ENCODE measurements at places on chromosomes 4 and X. TPM values are rescaled to one million over a fixed set of nuclear protein-coding genes. Genes with fewer than 3 reads are reported as not detected.
A peak's percentile ranks its signal among the peaks of the same experiment; 100 is the strongest.

The NRK gene
- total RNA-seq = 0.67 TPM

GRCh38 chr4:3168029-3168428 is 80.9 kb upstream of the MSANTD1 start:
- no peak for DNase-seq

DNA sequence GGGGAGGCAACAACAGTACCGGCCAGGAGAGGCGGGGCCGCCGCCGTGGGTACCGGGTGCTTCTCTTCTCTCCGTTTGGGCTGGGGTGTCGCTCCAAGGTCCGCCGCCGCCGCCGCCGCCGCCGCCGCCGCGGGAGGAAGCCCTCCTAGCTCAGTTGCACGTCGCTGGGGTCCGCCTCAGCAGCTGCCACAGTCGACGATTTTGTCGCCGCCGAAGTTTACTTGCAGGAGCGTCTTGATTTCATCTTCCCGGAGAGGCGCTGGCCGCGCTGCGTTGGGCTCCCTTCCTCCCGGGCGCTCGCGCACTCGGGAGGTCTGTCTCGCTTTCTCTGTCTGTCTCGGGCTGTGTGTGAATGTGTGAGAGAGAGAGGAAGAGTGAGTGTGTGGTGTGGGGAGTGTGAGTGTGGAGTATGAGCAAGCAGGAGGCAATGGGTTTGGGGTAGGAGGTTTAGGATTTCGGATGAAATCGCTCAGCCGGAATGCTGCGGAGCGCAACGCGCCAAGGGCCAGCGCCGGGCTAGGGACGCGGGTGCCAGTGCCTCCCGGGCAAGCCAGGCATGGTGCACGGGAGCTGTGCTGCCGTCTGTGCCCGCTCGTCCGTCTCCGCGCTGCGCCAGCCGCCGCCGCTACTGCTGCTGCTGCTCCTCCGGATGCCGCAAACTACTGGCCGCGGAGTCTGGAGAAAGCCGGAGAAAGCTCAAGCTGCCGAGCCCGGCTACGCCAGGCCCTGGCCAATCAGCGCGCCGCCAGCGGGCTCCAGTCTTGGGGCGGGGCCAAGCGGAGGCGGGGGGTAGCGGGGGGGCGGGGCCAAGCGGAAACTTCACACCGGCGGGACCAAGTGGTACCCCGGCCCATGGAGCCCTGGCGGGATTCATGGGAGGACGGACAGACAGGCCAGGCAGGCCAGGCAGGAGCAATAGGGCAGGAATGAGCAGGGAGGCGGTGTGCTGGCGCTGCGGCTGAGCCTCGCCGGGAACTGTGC is at the start of gene PCDH19:
PCDH19 (minus strand) TSS at position 664 of the 981 bp plus-strand sequence. CDS start 1,676 bp downstream, outside the sequence.
- DNase-seq = peak; percentile 29

The ACE2 gene
- total RNA-seq = 14.6 TPM

DNA sequence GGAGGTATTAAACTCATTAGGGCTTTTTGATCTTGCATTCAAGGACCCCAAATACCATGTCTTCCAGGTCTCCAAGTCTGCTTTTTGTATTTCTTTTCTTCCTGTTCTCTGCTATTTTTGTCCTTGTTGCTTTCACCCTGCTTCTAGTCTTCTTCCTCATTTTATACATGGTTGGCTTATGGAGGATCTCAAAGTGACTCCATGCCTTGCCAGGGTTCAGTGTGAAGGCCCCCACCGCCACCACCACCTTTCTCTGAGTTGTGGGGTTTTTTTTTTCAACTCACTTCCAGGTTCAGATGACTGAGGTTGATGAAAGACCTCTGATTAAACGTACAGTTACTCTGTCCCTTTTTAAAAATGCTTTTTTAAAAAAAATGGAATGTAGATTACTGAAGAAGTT is 96.3 kb downstream of the MAML3 start:
- DNase-seq = peak; percentile 20

The FGFBP1 gene
- total RNA-seq = not detected

DNA sequence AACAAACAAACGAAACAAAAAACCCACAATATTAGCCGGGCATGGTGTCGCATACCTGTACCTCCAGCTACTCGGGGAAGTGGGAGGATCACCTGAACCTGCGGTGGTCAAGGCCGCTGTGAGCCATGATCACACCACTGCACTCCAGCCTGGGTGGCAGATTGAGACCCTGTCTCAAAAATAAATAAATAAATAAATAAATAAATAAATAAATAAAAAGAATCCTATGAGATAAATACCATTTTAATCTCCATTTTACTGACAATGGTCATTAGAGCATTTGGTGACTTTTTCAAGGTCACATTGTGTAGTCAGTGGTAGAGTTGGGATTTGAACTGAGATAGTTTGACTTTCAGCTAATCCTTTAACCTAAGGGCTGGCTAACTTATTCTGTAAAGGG is 11.4 kb downstream of the TRPC5 start:
- DNase-seq = no peak

The KLHL4 gene
- 1.5 TPM for total RNA-seq

DNA sequence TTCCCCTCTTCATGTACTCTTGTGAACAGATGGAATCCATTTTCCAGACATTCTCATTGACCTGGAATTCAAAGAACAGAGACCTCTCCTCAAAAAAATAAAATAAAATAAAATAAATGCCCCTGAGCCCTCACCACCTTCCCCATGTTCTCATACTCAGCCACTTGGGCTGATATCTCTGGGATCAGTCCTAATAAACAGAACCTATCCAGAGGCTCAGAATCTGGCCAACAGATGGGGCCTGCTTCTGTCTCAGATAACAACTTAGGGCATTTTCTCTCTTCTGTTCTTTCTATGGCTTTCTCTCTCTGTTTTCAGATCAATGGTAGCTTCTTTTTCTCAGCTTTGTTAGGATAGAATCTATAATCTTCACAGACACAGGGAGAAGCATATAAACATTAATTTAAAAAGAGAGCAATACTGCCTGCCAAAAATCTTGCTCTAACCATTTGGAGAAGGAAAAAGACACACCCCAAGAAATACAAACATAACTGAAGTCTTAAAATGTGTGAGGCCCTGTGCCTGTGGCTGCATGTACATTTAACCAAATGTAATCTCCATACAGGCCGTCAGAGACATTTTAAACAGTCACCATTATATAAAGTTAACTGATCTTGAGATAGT is 907.1 kb downstream of the FAT4 start:
- DNase-seq = no peak

GRCh38 chr4:165426823-165427222 is 48.0 kb downstream of the CPE start:
- no peak for DNase-seq

DNA sequence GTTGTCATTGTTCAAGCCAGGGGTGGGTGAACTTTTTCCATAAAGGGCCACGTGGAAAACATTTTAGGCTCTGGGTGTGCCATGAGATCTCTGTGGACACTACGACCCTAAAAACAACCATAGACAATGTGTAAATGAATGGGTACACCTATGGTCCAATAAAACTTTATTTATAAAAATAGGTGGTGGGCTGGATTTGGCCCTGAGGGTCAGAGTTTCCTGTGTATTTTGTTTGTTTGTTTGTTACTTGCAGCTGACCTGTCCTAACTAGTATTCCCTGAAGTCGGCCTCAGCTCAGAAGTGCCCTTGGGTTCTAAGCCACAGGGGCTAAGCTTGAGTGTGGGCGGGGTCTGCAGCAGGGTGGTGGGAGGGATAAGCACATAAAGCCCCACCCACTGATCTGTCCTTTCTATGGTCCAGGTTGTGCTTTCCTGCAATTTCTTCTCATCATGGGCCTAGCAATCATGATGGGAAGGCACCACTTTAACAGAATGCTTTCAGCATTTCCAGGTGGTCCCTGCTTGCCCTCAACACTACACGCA is 17.2 kb upstream of the DRD5 start:
- DNase-seq = no peak

The VCX3B gene
- total RNA-seq = 2.0 TPM

The CT55 gene
- not detected for total RNA-seq

DNA sequence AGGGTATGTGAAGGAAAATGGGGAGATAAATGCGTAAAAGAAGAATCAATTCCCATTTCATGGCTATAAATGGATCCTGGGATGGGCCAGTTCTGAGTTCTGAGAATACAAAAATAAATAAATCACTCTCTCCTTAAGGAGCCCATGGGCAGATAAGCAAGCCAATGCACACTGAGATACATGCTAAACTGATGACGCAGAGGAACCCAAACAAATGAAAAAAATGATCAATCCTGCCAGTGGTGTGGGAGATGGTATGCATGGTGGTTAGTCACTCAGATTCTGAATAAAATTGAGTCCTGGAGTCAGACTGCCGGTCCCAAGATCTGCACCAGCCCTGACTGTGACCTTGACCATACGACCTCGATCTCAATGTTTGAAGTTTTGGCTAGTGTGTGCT is 59.7 kb downstream of the NEIL3 start:
- no peak for DNase-seq

DNA sequence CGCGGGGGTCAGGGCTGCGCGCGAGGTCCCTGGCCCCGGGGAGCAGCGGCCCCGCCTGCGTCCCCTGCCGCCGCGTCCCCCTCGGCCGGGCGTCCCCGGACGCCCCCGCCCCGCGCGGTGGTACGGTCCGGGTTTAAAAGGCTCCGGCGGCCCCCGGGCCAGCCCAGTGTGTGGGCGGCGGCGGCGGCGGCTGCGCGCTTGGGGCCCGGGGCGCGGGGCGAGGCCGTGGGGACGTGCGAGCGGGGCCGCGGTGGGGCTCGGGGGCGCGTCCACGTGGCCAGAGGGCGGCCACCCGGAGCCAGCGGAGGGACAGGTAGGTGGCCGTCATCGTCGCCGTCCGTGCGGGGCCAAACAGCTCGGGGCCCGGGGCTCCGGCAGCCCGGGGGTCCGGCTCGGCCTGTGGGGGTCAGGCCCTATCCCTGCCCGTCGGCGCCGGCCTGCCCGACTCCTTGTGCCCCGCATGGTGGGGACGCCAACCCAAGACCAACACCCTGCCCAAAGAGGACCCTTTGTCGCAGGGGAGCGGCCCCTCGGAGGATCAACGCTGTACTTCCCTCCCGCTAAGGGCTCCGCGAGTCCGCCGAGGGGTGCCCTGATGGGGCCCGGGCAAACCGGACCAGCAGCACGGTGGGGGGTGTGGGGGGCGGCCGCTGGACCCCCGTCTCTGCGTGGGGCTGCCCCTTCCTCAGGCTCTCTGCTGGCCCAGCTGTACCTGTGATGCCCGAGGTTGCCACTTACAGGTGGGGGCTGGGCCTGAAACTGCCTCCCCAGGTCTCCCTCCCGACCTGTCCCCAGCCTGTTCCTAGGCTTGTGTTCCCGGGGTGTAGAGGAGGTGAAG is at the start of gene PLXNA3:
PLXNA3 (plus strand) TSS at position 166 of the 838 bp plus-strand sequence. CDS start 1,903 bp downstream, outside the sequence.
- peak; percentile 34 for DNase-seq

- no peak for DNase-seq
Measured at GRCh38 chr4:166335256-166335938, 462.4 kb downstream of the TLL1 start.

DNA sequence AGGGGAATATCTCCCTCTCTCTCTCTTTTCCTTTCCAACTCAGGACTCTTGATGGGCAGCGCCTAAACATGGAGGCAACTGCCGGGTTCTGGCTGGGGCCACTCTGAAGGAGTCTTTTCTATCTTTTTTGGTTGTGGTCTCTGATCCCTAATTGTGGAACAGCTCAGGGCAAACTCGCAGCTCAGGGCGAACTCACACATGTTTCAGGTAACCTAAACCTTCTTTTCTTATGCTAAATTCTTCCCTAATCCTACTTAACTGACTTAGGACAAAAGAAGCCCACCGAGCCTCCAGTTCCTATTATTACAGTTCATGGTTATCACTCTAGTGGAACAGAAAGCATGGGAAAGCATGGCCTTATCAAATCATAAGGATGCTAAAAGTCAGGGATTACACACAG is 21.3 kb downstream of the ETDA start:
- no peak for DNase-seq

- no peak for DNase-seq
Measured at GRCh38 chr4:36304138-36304681, 22.8 kb downstream of the DTHD1 start.
